EL (cell line): ENCODE measurements at places on chromosomes 1 and 21.

DNA sequence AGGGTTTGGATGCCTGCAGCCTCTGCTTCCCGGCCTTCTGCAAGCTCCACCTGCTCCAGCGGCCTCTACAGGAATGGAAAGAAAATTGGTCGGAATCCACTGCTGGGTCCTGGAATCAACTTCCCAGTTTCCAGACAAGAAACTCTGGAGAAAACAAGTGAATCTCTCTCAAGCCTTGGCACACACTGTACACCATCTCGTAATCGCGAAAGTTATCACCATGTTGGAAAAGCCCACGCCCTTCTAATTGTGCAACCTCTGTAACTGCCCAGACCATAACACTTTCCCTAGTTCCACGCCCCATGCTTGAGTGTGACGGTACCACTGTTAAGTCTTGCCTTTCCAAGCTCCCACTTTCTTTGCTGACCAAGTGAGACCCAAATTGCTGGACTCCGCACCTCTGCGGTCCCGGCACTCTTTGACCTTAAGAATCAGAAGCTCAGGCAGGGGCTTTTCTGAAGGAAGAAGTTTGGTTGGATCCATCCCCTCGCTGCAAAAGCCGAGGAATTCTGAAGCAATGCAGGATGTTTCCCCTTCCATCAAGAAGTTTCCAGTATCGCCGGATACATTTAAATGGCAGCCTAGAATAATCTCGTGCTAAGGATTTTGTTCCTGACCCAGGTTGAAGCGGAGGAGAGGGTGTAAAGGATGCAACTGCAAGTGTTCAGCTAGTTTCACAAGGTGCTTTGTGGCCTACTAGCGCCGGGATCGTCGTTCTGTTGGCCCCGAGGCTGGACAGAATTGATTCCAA is 6.2 kb downstream of the NR5A2 start:
- DNase-seq = no peak

DNA sequence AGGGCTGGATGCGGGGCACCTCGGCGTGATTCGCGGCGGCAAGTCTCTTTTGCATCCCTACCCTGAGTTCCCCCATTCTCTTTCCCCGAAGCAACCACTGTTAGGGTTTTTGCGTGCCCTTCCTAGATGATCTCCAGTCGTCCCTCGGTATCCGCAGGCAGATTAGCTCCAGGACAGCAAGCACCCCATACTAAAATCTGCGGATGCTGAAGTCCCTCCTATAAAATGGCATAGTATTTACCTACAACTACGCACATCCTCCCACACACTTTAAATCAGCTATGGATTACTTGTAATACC is 22.8 kb upstream of the CFAP126 start:
- no peak for DNase-seq

- no peak for DNase-seq
These were observed 121.4 kb upstream of the RUNX3 start for GRCh38 chr1:25051504-25051903.

DNA sequence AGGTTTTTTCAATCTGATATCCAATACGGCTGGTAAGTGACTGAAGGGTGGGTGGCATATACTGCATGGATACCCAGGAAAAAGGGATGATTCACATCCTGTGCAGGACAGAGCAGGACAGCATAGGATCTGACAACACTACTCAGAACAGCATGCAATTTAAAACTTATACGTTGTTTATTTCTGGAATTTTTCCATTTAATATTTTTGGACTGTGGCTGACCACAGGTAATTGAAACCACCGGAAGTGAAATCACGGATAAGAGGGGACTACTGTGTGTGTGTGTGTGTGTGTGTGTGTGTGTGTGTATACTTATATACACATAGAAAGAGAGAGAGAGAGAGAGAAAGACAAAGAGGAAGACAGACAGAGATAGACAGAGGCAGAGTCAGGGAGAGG is 23.0 kb downstream of the ERICH3 start:
- DNase-seq = peak; percentile 37

GRCh38 chr1:58755468-58755872 is 28.4 kb downstream of the JUN start:
- DNase-seq = peak; percentile 100

DNA sequence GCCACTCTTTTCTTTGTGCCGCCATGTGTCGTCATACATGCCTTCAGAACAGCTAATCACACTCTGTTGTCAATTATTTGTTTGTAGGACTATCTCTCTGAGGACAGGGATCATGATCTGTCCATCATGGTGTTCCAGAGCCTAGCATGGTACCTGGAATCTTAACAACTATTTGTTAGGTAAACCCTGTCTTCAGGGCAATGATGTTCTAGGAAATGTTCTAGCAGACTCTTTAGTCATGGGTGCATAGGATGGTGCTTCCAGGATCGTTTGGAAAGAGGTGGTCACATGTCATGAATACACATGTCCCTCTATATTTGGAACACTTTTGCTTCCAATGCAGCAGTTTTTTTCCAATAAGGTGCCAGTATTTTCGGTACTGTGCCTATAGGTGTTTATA is 18.2 kb upstream of the KIAA0040 start:
- DNase-seq = no peak

GRCh38 chr1:43453442-43454269 is at the start of gene HYI:
HYI (minus strand) TSS chr1:43453931; CDS start chr1:43453793, 138 bp downstream.
- DNase-seq = peak; percentile 92
